ENCODE measurements at places on chromosomes 2 and 18. TPM values are rescaled to one million over a fixed set of nuclear protein-coding genes. Genes with fewer than 3 reads are reported as not detected.

DNA sequence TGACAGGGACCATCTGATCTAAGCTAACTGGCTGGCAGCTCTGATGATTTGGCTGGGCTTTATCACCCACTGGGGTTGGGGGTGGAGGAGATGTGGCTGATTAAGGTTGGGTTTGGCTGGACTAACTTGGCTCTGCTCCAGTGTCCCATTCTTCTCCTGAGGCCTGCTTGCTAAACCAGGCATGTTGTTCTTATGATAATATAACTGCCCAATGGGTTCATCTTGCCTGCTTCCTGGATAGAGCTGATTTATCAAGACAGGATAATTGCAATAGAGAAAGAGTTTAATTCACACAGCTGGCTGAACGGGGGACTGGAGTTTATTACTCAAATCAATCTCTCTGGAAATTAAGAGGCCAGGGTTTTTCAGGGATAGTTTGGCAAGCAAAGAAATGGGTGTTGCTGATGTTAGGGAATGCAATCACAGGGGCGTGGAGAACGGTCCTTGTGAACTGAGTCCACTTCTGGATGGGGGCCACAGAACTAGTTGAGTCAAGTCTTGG, 150.4 kb downstream of the PTH2R start:
- DNase-seq: no peak

DNA sequence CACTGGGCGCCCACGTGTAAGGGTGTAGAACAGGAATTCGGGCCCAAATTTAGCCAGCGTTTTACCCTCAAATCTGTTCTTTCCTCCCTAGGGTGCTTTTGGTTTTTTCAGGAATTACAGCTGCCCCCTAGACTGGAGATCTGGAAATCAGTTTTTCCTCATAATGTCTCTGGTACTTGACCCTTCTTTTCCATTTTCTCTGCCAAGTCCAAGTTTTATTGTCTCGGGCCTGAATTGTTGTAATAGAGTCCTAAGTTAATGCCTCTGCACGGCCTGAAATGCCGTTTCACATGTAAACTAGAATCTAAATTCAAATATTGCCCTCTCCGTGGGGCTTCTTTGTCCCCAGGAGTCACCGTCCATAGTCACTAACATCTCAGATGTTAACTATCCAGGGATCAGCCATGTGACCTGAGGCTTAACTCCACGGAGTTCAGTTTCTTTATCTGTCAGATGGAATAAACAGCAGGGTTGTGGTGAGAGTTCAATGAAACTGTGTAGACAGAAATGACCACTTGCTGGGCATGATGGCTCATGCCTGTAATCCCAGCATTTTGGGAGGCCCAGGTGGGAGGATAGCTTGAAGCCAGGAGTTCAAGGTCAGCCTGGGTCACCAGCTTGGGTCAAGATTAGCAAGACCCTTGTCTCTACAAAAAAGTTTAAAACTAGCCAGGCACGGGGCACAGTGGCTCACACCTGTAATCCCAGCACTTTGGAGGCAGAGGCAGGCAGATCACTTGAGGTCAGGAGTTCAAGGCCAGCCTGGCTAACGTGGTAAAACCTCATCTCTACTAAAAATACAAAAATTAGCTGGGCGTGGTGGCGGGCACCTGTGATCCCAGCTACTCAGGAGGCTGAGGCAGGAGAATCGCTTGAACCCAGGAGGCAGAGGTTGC, 12.7 kb upstream of the CABLES1 start:
- no peak for DNase-seq

Gene FBXO15
- not detected for total RNA-seq

DNA sequence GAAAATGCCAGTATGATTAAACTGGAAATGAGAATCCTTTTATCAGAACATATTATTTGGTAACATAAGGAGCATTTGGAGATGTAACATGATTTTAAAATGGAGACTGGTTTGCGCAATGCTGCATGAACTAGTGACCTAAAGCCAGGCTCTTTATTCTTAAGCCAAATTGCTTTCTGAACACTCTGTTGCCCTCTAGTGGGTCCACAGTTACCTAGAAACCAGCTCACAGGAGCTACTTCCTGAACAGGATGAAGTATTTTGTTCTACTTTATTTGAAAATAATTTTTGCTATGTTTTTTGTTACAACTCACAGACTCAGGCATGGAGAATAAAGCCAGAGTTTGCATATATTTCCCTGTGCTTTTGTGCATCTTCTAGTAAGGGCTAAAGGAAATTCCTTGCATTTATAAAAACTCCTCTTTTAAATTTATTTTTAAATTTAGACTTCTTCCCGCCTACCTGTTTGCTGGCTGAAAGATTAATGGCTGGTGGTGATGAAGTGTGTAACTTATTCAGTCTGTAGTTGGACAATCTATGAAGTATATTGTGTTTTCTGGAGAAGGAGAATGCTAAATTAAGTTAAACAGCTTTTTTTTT, 146.7 kb downstream of the PARD3B start:
- no peak for DNase-seq

Gene PSTPIP2
- 4.4 TPM for total RNA-seq

- DNase-seq: no peak
Observed at GRCh38 chr18:57940166-57940660, 103.8 kb upstream of the NEDD4L start.

DNA sequence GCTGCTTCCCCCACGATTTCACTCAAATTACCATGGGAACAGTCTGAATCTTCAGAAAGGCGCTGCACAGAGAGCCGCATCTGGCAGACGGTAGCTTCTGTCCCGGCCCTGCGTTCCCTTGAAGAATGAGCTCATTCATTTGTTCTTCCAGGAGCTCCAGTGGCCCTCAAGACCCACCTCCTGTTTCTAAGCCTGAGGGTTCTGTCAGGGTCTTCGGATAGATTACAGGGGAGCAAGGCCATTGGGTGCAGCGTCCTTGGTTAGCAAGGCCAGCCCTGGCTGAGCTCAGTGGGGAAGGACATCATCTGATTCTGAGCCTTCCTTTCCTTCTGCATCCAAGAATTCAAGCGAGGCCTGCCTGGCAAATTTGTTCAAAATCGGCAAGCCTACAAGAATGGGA, 111.9 kb downstream of the PDCL3 start:
- no peak for DNase-seq

Gene ALK
- total RNA-seq: 0.12 TPM

DNA sequence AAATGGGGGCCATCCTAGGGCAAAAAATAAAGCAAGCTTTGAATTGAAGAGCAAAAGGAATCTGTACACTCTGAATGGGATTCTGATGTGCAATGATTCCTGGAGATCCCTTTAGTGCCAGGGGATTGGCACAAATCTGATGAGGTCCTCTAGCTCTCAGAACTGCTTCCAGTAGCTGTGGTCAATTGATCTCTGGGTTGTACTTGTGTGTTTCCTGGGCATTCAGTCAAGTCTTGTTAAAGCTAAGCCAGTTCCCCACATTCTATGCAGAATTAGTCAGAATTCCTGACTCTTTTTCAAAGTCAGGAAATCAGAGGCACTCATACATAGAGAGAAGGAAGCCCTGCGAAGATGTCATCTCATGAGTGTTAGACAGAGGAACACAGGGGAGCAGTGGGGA, 161.3 kb downstream of the DNER start:
- no peak for DNase-seq

DNA sequence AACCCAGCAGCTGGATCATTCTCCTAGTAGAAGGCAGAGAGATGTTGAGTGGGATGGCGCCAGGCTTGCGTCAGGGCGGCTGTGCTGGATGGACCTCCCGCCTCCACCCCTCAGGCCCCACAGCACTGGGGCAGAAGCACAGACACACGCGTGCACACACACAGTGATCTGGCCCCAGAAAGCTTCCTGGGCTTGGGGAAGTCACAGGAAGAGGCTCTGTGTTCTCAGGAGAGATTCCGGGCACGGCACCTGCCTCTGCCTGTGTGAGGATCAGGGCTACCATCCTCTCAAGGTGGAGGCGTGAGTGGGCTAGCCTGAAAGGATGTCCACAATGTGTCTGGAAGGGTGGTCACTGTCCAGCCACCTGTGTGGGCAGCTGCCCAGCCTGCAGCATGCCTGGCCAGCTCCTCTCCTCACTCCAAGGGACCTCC, 229.8 kb upstream of the HS6ST1 start:
- DNase-seq: no peak

DNA sequence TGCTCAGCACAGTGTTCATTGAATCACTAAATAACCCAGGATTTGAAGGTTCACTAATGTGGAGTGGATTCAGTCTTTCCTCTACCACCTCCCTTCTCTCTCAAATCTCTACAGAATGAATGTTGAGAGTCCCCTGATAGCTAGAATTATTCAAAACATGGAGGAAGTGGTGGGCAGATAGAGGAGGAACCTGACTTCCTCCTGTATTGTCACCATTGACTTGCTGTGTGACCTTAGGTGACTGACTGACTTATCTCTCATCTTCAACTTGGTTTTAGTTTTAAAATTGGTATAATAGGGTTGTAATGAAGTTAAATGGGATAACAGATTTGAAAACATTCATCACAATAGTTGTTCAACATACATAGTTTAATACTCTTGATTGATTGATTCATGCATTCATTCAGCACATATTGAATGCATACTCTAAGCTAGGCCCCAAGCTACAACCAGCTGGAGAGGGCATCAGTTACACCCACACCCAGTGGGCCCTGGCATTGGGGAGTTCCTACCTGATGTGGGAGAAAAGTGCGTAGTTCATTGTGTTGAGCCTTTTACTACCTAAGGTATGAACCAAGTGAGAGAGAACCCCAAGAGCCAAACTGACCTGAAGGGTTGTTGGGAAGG, 96.0 kb downstream of the WDR7 start:
- no peak for DNase-seq

DNA sequence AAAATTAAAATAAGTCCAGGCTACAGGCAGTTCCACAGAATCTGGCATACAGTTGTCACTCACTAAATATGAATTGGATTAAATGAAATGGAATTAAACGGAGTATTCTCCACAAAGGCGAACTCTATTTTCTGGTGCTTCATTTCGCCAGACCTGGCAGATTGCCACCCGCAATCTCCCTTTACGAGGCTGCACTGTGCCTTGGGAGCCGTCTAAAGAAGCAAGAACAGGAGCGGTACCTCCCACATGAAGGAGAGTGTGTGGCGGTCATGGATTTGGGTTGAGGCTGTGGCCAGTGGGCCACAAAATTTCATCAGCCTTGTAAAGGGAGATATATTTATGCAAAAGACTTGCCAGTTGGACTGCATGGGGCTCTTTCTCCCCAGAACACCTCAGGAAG, 151.0 kb downstream of the OSR1 start:
- DNase-seq: no peak

DNA sequence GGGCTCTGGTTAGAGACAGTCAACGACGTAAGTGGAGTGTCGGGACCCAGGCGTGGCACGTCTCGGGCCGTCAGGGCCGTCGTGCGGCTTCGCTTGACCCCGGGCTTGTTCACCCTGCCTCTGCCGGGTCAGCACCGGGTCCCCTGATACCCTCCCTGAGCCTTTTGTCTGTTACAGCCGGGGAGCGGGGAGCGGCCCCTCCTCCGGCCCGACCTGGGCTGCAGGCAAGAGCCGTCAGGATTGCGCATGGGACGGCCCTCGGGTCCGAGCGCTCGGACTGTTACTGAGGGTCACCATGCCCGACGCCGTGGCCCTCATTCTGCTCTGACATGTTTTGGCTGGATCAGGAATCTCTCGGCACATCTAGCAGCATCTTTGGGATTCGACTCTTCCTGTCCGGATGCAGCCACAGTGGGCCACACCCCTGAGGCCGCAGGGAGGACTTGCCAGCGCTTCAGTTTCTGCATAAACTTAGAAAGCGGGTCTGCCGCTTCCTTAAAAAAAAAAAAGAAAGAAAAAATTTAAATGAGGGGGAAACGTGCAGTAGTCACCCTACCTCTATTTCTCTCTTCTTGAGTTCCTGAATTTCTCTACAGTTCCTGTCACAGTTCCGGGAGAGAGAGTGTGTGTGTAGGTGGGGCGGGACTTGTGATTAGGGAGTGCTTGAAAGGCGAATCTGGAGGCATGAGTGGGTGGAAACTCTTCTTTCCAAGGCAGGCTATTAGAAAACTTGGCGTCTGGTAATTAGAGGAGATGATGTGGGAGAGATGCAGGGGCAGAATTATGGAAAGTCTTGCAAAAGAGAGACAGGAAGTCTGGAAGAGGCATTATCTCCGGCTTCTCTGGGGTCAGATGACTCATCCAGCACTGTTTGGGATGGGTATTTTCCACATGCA, 909 bp downstream of the TMEM87B start:
- DNase-seq: no peak

Gene CROCC2
- not detected for total RNA-seq

DNA sequence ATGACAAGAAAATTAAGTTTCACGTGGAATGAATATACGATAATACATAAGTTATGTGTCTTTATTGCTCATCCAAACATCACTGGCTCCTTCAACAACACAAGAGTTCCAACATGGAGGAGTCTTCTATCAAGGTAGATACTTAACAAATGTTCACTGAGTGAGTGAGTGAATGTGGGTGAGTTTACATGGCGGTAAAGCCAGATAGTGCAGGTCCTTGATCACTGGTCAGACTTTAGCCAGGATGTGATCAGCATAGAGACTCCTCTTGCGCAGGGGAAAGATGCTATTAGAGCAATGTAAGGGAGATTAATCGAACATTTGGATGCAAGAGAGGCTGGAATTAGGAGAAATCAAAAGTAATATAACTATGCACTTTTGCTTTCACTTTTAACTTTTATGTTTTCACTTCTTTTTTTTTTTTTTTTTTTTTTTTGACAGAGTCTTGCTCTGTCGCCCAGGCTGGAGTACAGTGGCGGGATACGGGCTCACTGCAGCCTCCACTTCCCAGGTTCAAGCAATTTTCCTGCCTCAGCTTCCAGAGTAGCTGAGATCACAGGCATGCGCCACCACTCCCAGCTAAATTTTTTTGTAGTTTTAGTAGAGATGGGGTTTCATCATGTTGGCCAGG, 249.0 kb upstream of the ID2 start:
- no peak for DNase-seq

DNA sequence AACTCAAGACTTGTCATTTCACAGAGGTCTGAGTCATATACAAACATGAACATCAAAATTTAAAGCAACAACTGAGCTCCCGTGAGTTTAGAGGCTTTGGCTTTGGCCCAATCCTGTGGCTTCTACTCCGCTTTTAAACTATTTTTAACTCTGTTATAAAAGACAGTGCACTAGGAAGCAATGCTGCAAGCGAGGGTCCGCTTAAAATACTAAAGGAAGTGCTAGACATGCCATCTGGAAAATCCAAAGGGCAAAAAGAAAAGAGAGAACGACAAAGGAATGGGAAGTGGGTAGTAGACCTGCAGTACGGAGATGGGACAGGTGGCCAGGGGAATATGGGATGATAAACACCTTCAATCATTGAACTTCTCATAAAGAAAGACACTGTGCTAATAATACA, 37.4 kb upstream of the MYT1L start:
- no peak for DNase-seq

DNA sequence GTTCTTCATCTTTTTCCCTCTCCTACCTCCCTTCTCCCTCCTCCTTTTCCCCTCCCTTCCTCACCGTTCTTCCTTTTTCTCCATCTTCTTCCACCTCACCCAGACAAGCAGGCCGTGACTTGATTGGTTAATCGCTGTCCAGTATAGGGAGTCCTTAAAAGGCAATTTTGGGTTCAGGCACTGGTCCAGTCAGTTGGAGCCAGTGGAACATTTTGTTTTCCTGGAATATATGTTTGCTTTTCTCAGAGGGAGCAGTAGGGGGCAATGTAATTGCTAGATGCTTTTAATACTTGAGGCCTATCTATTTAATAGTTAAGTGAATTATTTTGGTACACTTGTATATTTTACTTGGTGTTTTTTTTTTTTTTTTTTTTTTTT, 15.0 kb downstream of the ELAC1 start:
- no peak for DNase-seq

Gene DPP4
- 17.9 TPM for total RNA-seq

Gene EFEMP1
- total RNA-seq: 647 TPM

Measured in omental fat pad (tissue), 4 donors.